MM.1S (cell line): ENCODE measurements at places on chromosomes 2 and 18.

DNA sequence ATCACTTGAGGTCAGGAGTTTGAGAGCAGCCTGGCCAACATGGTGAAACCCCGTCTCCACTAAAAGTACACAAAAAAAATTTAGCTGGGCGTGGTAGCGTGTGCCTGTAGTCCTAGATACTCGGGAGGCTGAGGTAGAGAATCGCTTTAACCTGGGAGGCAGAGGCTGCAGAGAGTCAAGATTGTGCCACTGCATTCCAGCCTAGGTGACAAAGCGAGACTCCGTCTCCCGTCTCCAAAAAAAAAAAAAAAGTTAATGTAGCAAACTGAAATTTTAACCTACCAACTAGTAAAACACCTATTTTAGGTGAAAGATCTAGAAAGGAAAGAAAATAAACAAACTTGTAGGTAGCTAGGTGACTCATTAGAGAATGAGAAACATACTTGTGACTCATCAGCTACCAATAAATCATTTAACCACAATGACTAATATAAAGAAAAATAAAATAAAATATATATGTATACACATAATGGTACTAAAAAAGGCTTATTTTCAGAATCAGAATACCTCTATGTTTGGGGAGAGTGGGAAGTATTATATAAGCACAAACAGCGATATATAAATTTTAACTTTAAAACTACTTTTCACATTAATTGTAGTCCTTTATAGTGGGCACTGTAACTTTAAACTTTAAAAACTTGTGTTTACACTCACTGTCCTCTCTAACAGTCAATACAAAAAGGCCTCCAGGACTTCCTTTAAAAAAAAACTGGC is 36.6 kb downstream of the DARS1 start:
- no peak for DNase-seq

DNA sequence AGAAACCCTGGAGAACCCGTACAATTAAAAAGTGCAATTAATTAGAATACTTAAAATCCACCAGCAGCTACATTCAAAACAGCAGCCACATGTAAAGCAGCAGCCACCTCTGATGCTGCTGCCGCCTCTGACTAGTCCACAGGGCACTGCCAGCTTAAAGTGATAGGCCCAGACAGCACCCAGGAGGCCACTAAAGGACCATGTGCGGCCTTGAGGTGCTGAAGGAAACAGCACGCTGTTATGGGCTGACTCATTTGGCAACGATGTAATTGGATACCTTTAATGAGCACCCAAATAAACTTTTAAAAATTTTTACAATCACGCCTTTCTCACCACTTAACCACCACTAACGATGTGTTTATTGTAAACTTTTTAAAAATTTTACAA is 209.3 kb upstream of the NCKAP5 start:
- no peak for DNase-seq

- no peak for DNase-seq
Observed at GRCh38 chr2:45636008-45636407, 15.5 kb upstream of the PRKCE start.

- DNase-seq, result no peak
Observed at GRCh38 chr18:63287691-63288220, 31.8 kb downstream of the BCL2 start.

DNA sequence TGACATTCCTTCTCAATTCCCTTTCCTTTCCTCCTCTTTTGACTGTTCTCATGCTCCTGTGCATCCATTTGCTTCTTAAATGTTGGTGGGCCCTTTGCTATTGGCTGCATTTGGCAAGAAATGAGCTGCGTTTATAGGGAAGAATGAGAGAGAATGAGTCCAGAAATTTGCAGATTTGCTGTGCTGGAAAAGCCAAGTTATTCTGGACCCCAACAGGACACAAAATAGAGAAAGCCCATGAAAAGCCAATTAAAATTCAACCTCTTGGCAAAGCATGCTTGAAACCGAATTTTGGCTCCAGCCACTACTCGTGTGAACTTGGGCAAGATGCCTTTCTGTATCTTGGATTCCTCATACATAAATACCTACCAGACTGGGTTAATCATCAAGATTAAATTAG is 1.3 kb upstream of the SCLY start:
- no peak for DNase-seq

GRCh38 chr18:56068701-56069100 is 480.7 kb upstream of the TCF4 start:
- DNase-seq, result no peak

- no peak for DNase-seq
Observed at GRCh38 chr2:182049372-182050148, 63.9 kb downstream of the PPP1R1C start.

DNA sequence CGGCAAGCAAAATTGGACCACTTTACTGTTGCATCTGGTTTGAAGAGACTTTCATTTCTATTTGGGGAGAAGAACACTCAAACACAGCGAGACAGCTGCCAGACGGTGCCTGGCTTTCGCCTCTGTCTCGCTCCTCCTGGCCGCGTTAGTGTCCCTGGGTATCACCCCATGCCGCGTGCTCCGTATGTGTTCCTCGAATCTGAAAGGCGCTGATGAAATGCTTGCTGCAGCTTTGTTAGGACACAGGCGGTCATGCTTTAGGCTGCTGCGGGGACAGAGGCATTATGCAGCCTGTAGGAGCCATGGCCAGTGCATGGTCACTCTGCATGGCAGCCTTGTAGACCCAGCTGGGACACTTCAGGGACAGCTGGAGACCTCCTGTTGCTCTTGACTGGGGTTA is 53.9 kb downstream of the LDLRAD4 start:
- no peak for DNase-seq

DNA sequence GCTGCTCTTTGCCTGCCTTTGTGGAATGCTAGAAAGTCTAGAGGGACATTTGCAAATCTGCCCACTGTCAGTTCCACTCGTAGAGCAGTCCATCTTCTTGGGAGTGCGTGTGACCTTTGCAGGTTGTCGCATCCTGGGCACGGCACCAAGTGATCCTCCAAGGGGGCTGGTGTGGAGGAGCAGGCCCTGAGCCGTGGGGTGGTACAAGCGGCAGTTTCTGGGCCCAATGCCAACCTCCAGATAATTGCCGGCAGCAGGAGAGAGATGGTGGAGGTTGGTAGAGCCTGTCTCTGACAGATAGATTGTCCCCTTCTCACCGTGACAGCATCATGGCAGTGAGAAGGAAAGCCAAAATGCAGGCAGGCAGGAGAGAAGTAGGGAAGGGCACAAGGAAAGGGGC is 150.7 kb upstream of the SLC14A2 start:
- DNase-seq, result no peak

DNA sequence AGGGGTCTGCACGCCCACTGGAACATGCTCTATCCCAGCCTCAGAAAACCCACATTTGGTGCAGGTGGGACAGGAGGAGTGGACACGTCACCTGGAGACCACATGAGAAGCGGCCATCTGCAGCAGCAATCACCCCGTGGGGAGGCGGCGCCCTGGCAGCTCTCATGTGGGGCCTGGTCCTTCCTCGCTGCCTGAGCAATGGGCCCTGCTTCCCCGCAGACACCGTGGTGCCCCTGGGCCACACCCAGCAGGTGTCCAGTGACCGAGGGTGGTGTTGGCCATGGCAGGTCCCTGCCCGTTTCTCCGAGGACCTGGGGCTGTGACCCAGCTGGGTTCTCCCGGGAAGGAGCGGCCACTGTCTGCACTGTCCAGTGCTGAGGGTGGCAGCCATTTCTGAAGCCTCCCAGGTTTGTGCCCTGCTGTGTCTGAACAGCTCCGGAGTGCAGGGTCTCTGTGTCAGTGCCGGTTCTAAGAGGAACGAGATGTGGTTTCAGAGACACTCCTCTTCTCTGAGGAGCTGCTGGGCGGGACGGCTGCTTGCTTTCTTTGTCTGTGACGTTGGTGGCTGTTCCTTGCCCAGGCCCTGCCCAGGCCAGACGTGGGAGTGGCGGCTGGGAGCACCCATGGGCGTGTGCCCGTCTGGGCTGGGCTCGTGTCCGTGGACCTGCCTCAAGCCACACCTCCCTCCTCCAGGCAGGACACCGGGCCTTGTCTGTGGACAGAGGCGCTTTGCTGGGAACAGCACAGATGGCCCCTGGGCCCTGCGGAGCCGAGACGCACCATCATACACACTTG is 44.8 kb downstream of the NFATC1 start:
- DNase-seq, result no peak

- DNase-seq, result no peak
Observed at GRCh38 chr2:237488901-237489860, 2.1 kb downstream of the MLPH start.

DNA sequence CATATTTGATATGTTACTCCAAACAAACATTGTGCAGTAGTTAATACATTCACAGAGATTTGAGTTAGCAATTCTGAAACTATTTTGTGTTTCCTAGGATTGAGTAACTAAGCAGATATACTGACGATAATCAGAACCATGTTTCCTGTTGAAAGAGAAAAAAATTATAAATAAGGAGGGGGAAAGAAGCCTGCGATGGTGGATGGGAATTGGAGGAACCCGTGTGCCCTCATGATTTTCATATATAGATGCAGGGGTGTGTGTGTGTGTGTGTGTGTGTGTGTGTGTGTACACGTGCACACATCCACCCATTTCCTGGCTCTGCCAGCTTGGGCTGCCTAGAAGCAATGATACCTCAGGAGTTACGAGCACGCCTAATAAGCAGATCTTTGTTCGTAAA is 56.9 kb downstream of the LPIN2 start:
- no peak for DNase-seq

- no peak for DNase-seq
Observed at GRCh38 chr2:45138904-45139303, 129.7 kb upstream of the SIX2 start.

DNA sequence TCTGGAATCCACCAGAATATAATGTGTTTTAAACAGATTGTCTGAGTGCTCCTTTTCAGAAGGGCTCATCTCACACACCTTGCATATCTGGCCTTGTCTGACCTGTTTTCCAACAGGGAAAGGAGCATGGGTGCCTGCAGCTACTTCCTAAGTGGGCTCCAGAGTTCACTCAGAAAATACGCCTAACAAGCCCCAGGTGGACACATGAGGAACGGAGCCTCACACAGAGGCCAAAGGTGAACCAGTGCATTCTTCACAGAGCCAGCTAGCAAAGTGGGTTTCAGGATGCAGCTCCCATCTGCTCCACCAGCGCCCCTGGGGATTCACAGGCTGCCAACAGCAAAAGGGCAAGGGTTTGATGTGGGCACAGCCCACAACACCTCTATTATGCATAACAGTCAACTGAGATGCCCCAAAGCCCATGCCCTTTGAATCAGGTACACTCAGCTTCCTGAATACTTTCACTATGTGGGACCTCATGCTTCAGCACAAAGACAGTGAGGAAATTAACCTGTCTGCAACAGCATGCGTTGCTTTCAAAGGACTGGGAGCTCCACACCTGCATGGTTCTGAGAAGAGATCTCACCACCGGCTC is 86.6 kb downstream of the CCBE1 start:
- no peak for DNase-seq

DNA sequence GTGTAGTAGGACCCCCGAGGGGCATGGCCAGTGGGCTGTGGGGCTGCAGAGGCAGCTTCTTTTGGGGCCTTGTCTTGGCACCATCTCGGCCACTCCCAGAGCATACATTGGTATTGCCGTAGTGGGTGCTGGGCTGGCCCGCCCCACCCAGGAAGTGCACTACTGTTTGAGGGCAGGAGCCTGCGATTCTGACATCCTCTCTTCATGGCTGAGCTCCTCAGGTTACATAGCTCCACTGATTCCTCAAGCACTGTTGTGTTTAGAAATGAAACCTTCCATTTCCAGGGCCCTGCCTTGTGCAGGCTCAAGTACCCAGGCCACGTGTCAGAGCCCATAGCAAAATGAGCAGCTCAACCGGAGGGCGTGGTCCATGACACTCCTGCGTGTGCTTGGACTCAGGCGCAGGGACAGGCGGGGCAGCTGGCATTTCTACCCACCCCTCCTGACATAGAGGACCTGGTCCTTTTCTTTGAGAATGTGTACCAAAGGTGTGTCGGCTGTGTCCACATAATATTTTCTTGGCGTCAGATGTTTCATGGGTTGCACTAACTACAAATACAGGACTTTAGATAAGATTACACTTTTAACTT is 67.9 kb downstream of the DGKD start:
- no peak for DNase-seq

DNA sequence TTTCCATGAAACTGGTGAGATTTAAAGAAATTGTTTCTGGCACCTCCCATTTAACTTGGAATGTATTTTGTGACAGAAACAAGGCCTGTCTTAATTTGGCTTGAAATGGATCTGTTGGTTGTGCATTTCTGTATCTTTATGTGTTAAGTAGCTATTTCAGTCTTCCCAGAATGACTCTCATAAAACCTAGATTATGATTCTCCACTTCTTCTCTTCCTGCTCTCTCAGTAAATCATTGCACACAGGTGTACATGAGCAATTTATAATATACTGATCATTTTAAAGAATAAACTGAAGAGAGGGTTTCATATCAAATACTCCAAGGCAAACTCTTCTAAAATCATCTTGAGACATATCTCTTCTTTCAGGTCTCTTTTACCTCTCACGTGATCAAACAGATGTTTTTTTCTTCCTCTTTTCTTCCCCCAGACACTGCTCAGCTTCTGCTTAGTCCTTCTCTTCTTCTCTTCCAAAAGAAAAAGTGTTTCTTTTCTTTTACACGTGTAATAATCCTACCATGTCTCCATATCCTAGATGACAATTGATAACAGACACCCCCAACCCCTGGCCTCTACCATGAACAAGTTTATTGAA is 112.0 kb downstream of the PPP1R1C start:
- no peak for DNase-seq

- DNase-seq, result no peak
Observed at GRCh38 chr2:224429441-224429810, 27.5 kb upstream of the FAM124B start.

DNA sequence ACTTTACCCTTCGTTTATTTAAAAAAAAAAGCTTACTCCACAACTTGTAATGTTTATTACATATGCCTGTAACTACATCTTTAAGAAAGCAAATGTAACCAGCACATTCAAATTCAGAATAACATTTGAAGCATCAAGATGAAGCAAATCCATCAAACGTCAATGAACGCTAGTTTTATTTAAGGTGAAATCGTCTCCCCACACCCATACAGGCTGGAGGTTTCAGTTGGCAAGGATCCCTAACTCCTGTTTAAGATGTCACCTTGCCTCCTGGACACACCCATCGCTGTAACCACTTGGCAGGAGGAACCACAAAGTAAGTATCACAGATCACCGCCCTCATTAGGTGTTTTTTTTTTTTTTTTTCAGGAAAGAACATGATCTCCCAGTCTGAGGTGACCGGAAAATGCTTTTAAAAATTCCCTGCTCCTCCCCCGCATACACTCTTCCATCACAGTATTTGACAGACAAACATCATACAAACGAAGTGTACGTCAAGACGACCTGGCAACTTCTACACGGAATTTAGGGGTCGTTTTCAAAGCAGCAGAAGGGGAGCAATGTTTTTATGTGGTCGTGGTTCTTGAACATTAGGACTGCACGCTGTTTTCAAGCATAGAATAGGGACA is 19.7 kb upstream of the STPG4 start:
- DNase-seq, result peak; percentile 75
